ENCODE measurements at places on chromosomes 3 and 15.
A peak's percentile ranks its signal among the peaks of the same experiment; 100 is the strongest.

GRCh38 chr3:67034371-67034770 lies 36.3 kb downstream of the KBTBD8 start:
- DNase-seq = no peak

DNA sequence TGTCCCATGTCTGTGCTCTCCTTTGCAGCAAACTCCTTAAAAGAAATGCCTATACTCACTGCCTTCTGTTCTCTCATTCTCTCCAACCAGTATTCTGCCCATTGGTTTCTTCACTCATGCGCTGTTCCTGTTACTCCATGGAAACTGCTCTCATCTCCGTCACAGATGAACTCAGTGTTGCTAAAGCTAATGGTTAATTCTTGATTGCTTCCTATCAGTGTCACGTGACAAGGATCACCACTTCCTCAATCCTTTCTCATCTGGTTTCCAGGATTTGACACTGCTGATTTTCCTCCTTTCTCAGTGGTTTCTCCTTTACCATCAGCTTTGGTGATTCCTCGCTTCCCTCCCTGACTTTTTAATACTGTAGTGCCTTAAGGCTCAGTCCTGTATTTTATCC lies 2.6 kb downstream of the DPH3 start:
- no peak for DNase-seq

DNA sequence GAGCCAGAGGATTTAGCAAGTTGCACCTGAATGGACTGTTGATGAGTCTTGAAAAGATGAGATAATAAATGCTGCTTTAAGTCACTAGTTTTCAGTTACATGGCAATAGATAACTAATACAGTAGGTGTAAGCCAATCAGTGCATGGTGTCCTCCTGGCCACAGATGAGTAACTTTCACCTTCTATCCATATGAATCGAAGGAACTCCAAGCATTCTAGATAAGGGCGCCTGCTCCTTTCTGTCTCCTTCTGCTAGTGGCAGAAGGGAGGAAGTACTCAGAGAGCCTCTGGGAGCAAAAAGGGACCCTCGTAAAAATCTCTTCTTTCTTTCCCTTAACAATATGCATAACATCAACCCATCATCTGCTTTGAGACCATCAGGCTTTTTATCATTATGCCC lies 37.3 kb downstream of the TM6SF1 start:
- peak; percentile 72 for DNase-seq

DNA sequence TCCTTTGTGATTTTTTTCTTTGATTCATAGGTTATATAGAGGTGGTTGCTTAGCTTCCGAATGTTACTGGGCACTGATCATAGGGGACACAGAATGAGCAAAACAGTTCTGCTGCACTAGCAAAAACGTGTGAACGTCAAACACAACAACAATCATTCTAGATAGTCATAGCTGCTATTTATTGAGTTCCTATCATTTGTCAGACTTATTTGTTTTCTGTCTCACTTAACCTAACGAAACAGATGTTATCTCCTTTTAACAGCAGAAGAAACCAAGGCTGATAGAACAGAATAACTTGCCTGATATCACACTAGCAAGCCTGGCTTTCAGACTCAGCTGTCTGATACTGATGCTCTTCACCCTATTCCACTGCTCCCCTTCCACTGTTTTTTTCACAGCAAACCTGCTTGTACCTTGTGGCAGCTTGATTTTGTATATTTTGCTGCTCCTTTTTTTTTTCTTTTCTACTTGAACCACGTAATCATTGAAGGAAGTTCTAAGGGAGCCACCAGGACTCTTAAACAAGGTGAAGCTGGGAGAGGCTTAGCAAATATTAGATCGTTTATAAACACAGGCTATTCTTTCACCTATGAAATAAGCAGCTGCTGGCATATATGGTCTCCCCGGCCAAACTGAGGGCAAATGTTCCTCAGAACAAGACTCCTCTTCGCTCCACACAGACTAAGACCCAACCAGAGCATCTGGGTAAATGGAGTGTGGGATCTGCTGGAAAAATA lies 78.8 kb downstream of the MCF2L2 start:
- DNase-seq = peak; percentile 34

DNA sequence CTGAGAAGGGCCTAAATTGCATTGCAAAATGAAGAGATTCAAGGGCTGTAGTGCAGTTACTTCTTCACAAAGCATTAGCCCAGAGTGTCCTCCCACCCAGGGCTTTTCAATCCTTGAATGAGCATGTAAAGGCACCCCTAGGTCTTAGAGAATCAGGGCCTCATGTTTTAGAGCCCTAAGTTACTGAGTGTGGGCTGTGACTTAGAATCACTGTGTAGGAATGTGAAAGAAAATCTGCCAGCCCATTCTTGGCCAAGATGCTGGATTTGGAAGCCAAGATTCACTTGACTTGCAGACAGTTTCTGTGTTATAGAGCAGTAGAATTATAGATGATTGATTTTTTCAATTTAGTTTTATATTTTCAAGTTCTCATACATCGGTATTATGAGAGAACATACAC lies 153.2 kb downstream of the MYRIP start:
- DNase-seq = no peak

- DNase-seq = no peak
These were observed 208.0 kb upstream of the EOMES start for GRCh38 chr3:27930052-27930602.

- no peak for DNase-seq
These were observed 207.1 kb downstream of the ROBO1 start for GRCh38 chr3:79560698-79561097.

GRCh38 chr3:61894988-61895935 lies 333.9 kb downstream of the PTPRG start:
- peak; percentile 85 for DNase-seq

DNA sequence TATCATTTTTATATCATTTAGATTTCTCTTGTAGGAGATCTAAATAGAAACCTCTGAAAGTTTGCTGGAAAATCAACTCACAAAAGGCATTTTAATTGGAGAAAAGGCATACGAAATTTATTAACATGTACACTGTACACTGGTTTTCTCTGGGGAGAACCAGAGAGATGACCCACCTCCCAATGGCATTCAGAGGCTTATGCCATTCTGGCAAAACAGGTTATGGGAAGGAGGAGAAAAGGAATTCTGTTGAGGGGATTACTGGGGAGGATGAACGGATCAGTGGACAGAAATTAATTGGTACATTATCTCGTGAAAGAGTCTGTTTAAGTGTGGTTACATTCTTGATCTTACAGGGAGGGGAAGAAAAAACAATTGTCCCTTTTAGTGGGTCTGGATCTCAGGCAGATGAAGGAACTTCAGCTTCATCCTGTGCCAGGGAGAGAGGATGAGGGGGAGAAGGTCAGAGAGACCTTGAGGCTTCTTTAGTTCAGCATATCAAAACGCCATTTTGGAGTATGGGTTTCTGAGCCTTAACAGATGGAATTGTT lies 16.5 kb downstream of the RAB11A start:
- no peak for DNase-seq
